Lung microvascular endothelial cell (primary cell): ENCODE measurements at places on chromosomes 2 and 18. TPM values are rescaled to one million over a fixed set of nuclear protein-coding genes. Genes with fewer than 3 reads are reported as not detected.

IWS1 gene
- total RNA-seq = 20.9 and 32.1 TPM in 2 replicates

MAIP1 gene
- 23.1 and 26.0 TPM in 2 replicates for total RNA-seq

TWIST2 gene
- 0.20 and 0.44 TPM in 2 replicates for total RNA-seq

CKAP2L gene
- total RNA-seq = 0.60 and 2.0 TPM in 2 replicates

ADCYAP1 gene
- not detected in 2 replicates for total RNA-seq

STPG4 gene
- total RNA-seq = 0.20 TPM in 1 of 2 replicates, not detected in the other

MBP gene
- total RNA-seq = 3.5 and 6.9 TPM in 2 replicates

FABP1 gene
- not detected in 2 replicates for total RNA-seq

CAPN14 gene
- total RNA-seq = under 0.01 TPM in 1 of 2 replicates, not detected in the other

DNA sequence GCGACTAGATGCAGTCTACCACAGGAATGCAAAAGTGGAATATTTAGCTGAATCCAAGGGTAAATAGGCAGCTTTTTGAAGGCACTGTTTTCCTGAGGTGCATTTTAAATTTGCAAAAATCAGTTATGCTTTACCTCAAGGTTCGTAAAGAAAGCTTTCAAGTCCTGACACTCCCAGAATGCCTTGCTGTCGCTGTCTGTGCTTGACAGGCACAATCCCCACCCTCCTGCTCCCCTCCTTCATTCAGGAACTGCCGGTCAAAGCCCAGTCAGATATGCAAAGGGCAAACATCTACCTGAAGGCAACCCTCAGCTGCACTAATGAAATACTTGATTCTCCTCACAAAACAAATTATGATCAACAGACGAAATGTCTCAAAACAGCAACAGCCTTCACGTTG lies 97.4 kb upstream of the DDX18 start:
- DNase-seq = no peak

GRCh38 chr2:120204022-120204405 lies 19.2 kb downstream of the TMEM185B start:
- no peak for DNase-seq

DNA sequence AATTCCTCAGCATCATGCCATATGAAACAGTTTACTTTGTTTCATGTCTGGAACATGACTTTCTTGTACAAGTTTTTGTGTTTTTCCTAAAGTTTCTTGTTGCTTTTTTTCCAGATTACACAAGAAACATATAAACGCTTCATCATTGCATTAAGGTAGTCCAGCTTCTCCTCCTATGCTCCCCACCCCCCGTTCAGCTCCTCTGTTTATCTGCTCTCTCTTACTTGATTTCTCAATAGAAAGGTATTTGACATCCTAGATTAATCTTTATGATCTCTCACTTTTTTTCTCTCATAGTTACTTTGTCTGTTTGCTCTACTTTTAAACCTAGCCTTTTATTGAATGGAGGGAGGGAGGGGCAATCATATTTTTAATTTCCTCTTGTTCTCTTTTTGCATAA lies 25.4 kb downstream of the SLC40A1 start:
- DNase-seq = no peak

DNA sequence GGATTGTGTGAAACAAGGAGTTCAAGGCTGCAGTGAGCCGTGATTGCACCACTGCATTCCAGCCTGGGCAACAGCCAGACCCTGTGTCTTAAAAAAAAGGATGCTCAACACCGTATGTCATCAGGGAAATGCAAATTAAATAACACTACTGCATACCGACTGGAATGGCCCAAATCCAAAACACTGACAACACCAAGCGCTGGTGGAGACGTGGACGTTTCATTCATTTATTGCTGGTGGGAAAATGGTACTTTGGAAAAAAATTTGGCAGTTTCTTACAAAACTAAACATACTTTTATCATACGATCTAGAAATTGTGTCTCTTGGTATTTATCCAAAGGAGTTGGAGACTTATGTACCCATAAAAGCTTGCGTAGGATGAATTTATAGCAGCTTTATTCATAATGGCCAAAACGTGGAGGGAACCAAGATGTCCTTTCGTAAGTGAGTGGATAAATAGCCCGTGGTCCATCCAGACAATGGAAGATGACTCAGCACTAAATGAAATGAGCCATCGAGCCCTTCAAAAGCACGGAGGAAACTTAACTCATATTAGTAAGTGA lies 24.2 kb downstream of the NEU4 start:
- no peak for DNase-seq

DNA sequence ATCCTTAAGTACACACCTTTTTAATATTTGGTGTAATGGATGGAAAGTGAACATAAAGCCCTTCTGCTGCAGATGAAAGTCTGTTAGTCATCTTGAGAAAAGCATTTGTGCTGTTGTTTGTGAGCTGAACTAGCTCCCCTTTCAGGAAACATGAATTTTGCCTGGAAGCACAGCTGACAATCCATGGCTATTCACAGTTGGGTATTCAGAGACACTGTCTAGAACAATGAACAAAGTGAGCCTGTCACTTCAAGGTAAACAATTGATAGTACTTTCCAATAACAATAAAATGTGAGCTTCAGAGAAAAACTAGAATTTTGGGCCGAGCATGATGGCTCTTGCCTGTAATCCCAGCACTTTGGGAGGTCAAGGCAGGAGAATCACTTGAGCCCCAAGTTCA lies 6.8 kb upstream of the EFHD1 start:
- no peak for DNase-seq

DNA sequence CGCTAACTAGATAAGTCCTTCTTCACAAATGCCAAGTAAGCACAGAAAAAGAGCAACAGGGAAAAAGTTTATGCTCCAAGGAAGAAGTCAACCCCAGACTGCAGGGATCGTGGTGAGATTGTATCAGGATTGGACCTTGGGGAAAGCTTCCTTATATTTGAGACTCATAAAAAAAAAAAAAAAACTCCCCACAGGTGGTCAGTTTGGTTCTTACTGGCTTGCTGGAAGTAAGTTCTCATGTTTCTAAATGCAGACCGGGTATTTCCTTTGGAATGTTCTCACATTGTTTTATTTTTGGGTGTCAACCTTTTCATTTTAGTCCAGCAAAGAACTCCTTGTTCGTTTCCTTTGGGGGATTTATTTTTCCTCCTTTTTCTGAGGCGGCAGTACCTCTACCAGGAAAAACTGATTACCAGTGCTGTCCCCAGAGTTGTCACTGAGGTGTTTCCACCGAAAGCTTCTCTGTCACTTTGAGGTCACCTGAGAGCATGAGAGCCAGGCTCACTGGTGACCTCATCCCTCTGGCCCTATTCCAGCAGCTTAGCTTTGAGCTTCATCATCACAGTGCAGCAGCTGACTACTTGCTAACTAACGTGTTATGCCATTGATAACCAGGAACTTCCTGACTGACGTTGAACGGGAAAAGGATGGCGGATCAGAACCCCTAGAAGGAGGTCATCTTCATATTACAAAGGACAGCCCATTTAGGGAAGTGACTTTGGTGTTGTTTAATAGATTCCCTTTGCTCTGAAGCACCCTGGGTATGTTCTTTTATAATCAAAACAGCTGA lies 16.8 kb upstream of the ATP8B1 start:
- peak; percentile 97 for DNase-seq

- DNase-seq = no peak
Observed at GRCh38 chr2:138504546-138505235, 3.1 kb downstream of the SPOPL start.

- DNase-seq = peak; percentile 95
Observed at GRCh38 chr2:20617892-20618467, 32.9 kb downstream of the HS1BP3 start.

GRCh38 chr18:76419811-76420210 lies 75.2 kb downstream of the ZNF516 start:
- no peak for DNase-seq

DNA sequence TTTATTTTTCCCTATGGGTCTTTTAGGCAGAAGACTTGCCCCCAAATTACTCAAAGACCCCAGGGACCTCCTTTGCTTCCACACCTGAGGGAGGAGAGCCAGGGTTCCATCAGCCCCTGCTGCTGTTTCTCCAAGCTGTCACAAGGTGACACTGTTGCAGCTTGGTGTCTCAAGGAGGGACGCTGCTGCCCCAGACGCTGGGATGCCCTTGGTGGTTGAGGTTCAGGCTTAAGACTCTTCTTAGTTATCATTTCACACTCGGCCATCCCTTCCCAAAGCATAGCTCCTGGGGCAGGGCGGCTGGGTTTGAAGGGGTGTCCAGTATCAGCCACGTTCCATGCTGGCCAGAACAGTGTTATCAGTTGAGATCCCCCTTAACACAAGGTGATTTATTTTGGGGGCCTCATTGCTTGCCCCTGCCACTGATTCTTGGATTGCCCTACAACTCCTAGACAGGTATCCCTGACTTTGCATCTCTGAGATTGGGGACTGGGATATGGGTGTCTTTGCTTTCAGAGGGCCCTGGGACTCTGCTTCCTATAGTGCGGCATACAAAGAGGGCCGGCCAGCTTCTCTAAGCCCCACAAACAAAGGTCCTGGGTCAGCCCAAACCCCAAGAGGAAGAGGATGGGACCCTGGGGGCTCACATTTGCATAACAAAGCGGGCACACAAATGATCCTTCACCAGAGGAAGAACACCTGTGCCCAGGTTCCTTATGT lies 22.7 kb downstream of the GPR55 start:
- DNase-seq = peak; percentile 70

GRCh38 chr2:47842846-47843245 lies 59.9 kb downstream of the MSH6 start:
- DNase-seq = peak; percentile 29

DNA sequence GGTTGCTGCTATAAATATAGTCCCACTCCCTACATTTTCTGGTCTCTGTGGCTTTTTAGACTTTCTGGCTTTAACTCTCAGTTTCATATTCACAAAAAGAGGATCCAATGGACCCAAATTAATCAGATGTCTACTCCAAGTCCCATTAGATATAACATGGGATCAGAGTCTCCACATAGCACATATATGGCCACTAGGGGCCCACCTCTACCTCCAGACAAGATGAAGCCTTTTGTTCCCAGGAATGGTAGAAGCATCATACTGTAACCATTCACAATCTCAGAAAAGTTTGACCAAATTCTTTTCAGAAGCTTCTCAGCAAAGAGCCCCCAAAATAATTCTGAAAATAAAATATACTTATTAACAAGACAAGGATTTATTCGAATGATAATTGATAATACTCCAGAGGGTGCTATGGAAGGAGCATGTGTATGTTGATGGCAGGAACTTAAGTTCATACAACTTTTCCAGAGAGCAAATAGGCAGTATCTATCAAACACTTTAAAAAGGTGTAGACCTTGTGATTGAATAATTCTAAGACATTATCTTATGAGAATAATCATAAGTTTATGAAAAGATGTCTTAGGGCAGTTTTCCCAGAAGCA lies 382.3 kb upstream of the CRIM1 start:
- peak; percentile 78 for DNase-seq

- no peak for DNase-seq
Observed at GRCh38 chr2:102126660-102127059, 15.9 kb upstream of the IL1R1 start.

GRCh38 chr2:77009307-77009706 lies 512.9 kb downstream of the LRRTM4 start:
- DNase-seq = no peak

DNA sequence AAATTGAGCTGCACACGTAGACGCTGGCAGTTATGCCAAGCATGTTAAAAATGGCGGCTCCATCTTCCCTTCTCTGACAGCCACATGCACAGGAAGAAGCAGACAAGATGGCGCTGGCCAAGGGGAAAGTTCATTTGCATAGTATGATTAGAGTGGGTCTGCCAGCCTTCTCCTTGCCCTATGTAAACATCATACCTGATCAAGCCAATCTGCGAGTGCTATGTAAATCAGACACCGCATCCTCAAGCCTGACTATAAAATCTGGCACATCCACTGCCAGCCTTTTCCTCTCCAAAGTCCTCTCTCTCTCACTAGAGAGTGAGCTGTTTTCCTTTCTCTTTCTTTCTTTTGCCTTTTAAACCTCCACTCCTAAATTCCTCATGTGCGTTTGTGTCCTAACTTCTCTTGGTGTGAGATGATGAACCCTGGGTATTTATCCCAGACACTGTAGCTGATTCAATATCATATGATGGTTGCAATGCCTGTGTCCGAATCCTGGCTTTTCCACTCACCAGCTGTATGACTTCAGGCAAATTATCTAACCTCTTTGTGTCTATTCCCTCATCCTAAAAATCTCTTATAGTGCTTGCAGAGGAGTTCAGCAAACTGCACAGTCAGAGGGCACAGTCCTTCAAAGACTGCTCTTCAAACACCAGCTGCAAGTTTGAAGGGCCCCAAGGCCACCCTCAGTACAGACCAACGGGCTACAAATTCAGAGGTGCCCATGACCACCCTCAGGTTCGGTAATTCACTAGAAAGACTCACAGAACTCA lies 39.3 kb upstream of the ITSN2 start:
- no peak for DNase-seq

DNA sequence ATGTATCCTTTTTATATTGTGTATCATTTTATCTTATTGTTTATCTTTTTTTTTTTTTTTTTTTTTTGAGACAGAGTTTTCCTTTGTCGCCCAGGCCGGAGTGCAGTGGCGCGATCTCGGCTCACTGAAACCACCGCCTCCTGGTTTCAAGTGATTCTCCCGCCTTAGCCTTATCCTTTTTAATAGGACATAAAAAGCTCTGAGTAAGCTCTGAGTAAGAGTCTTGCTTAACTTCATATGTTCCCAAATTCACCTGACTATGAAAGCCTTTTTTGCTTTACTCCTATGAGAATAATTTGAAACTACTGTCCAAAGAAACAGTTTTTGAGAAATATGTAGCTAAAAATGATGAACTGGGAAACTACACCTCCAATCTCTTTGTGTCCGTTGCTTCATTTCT lies 525.5 kb downstream of the IRS1 start:
- DNase-seq = no peak

DNA sequence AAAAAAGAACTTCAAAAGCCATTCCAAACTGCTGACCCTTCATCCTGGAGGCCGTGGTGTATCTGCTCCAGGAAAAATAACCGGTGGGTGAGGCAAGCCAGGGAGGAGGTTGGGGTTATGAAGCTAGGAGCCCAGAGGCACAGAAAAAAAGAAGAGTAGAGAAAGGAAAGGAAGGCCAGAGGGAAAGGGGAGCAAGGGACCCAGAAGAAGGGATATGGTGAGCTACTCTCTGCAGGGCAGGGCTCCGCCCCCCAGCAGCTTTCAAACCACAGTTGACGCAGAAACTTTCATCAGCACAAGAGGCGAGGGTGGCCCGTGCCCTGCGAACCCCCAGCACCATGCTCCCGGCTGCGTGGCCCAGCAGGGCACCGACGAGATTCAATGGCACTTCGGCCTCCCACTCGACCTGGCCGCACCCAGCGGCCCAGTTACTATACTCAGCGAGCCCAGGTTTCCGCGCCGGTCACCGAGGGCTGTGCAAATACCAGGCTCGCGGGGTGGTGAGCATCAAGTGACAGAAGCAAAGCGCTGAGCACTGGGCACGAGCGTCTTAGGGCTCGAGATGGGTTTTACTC lies 665 bp downstream of the MCM6 start:
- peak; percentile 43 for DNase-seq

DNA sequence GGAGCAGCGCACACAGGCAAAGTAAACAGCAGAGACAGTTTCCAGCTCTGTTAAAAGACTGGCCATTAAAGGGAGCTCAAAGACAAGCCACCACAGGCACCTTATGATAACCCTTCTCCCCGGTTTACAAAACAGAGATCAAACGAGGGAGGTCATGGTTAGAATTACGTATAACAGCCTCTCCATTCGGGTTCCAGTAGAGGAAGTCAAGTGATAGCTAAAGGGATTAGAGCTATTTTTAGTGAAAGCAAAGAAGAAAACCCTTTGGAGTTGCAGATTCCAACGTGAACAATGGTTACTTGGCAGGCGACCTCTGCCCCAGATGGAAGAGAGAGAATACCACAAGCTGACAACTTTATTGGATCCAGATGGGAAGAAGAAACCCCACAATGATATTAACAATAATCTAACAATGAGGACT lies 31.2 kb upstream of the EDAR start:
- DNase-seq = no peak

- no peak for DNase-seq
Observed at GRCh38 chr18:67893916-67894315, 377.4 kb upstream of the DSEL start.

GRCh38 chr18:46748466-46748865 lies 8.4 kb downstream of the ST8SIA5 start:
- DNase-seq = no peak
